ENCODE measurements at places on chromosomes 1 and 21.

GRCh38 chr1:102941366-102941947 lies 166.9 kb downstream of the COL11A1 start:
- no peak for DNase-seq

GRCh38 chr1:234826352-234826751 lies 216.4 kb upstream of the IRF2BP2 start:
- DNase-seq = no peak

DNA sequence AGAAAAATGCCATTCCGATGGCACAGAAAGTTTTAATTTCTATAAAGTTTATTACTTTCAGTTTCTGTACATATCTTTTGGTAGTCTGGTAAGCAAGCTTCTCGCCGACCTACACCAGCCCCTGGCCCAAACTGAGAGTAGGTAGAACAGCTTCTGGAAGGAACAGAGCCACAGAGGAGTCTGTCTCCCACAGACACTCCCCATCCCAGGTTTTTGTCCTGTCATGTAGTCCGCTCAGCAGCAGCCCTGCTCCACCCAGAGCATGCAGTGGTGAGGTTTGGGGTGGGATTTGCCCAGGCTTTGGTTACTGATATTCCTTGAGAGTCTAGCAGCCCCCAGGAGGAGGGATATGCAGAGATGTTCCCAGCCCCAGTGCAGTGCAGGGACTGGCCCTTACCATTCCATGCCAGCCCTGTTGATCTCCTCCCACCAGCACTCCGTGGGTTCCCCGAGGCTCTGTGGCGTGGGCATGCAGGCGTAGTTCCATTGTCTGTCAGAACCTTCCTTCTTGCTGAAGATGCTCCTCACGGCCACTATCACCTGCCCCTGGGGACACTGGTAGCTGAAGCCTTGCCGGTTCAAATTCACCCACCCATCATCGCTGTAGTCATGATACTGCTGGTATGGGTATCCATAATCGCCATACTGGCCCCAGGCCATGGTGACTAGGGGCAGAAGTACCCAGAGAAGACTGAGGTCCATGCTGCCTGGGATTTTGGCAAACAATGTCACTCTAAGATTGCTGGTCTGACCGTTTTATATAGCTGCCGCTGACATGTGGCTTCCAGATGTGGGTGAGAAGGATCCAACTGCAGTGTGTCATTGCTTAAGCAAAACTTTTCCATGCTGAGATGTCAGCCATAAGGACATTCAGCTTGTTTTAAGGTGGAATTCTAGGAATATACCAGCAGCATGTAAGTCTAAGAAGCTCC lies at the start of gene DPT:
DPT (minus strand) TSS at position 734 of the 932 bp plus-strand sequence; CDS start at position 702, 32 bp downstream.
- no peak for DNase-seq

- no peak for DNase-seq
These were observed 10.1 kb downstream of the ZNF644 start for GRCh38 chr1:91011726-91012125.

- DNase-seq = peak; percentile 42
These were observed 21.8 kb downstream of the MMEL1 start for GRCh38 chr1:2611031-2611501.
